Esophagus muscularis mucosa (tissue), 4 donors: ENCODE measurements at places on chromosomes 1 and 21.
A peak's percentile ranks its signal among the peaks of the same experiment; 100 is the strongest.

- no peak for DNase-seq
These were observed 17.2 kb upstream of the GFI1 start for GRCh38 chr1:92503926-92504285.

DNA sequence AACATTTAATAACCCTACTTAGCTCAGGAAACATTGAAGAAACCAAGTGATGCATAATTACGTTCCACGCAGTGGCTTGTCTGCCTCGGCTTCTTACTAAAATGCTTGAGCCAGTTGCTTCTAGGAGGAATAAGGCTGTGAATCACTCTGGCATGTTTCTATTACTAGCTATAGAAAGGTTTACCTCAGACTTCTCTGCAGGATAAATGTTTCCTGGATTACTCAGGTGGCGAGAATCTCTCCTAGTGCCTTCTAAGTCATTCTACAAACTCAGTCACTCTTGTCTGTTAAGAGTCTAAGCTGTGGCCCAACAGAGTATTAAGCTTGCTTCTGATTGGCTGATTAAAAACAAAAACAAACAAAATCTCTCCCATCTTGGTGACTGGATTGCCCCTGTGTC lies 92.0 kb upstream of the RALGPS2 start:
- no peak for DNase-seq

- DNase-seq, result no peak
These were observed 18.7 kb upstream of the CD55 start for GRCh38 chr1:207302618-207303393.

- DNase-seq, result no peak
These were observed 36.7 kb downstream of the ERI3 start for GRCh38 chr1:44318097-44319088.

DNA sequence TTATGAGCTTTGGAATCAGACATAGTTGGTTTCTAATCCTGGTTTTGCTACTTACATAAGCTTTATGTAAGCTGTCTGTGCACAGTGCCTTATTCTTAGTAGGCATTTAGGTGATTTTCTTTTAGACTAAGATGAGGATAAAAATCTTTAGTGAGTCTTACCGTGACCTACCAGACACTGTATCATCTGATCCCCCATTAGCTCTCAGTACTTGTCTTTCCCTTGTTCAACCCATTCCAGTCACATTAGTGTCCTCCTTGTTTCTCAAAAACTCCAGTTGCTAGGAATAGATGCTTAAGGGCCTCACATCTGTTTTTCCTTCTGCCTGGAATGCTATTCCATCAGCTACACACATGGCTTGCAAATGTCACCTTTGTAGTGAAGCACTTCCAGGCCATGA lies 18.8 kb downstream of the PPP1R12B start:
- no peak for DNase-seq

DNA sequence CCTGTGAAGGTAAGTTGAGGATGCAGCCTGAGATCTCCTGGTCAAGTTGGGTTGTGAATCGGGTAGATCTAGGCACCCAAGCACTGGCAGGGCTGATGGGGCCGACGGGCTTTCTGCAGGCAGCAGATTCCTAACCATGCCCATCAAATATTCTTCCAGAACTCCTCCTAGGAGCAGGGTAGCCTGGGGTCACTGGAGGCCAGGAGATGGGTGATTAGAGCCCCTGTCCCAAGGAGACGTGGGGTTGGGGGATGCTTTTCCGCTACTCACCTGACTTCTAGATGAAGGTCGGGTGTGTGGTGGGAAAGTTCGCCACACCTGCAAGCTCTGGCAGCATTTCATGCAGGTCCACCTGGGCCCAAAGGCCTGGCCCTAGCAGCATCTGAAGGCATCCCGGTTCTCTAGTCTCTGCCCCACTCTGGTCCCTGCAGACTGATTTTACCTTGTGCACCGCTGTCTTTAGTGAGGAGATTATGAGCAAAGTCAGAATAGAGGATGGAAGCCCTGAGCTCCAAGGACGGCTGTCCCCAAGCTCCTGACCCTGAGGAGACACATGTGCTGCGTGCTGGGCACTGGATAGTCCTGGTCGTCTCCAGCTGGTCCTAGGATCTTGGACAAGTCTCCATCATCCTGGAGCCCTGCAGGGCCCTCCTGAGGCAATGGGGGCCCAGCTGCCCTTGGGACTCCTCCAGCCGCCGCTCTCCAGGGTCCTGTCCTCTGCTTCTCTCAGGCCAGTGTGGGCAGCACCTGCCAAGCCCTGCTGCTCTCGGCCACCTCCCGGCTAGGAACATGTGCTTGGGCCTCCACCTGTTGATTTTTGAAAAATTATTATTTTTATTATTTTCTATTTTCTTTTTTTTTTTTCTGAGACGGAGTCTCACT lies 21.8 kb upstream of the C2CD2 start:
- DNase-seq, result peak; percentile 60
